ENCODE measurements at places on chromosomes 1 and 21.

DNA sequence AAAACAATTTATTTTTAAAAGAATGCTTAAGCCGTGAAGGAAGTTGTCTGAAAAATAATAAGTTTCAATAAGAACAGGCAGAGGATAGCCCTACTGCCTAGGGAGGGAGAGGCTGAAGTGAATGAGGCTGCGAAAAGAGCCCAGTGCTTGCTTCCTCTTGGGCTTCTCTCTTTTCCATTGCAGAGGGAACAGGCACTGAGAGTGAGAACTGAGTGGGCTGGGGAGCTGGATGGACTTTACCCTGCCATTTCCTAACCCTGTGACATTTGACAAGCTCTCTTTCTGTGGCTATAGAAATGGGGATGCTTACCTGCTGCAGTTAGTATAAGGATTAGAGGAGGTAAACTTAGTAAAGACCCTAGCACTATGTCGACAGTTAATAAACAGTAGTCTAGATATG, 30.0 kb downstream of the TENT5C start:
- no peak for DNase-seq

- DNase-seq: no peak
Measured at GRCh38 chr1:25710583-25711347, 89.2 kb upstream of the SELENON start.

GRCh38 chr1:85330711-85331290, 54.4 kb upstream of the BCL10 start:
- DNase-seq: no peak

GRCh38 chr1:172108161-172108893, 267.0 kb downstream of the DNM3 start:
- DNase-seq: no peak

DNA sequence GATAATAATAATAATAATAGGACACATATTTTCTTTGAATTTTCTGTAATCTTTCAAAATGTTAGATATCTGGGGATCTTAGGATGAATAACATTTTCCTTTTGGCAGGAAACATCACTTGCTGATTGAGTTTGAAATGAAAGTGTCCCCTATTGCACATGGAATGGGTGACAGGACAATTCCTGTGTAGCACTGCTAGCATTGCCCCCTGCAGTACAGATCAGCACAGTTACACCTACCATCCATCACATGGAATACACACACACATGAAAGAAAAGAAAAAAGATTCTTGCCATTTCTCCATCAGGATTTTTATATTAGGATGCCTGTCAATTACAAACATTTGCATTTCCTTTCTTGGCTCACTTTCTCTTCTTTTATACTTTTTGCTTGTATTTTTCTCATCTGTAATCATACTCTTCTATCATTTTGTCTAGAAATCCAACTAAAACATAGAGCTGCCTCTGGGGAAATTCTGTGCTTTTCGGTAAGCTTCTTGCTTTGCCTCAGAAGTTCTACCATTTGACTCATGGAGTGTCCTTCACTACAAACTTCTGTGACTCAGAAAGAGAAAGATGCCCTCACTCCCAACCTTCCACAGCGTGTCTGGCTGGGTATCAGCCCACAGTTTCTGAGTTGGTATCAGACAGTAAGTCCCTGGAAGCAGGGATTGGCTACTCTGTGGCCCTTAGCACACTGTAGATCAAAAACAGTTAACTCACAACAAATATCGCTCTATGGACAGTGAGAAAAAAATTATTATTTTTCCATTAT, 641.2 kb downstream of the PTPRC start:
- no peak for DNase-seq

DNA sequence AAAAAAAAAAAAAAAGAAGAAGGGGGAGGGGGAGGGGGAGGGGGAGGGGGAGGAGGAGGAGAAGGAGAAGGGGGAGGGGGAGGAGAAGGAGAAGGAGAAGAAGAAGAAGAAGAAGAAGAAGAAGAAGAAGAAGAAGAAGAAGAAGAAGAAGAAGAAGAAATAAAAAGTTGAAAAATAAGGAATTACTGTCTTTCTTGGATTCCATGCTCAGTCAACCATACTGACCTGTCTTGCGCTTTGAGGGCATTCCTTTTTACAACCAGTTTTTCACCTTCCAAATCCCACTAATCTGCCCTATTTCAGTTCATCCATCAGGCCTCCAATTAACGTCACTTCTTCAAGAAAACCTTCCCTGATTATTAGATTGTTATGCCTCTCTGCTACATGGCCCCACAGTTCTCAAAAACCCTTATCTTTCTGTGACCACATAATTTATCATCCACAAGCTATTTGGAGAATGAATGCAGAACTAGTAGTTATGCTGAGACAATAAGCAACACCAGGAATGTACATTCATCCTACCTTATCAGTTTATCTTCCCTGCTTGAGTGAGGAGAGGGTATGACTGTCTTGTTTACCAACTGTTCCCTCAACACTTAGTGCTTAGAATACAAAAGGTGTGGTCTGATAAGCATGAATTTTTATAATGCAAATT, 57.5 kb upstream of the GUCA2A start:
- no peak for DNase-seq

DNA sequence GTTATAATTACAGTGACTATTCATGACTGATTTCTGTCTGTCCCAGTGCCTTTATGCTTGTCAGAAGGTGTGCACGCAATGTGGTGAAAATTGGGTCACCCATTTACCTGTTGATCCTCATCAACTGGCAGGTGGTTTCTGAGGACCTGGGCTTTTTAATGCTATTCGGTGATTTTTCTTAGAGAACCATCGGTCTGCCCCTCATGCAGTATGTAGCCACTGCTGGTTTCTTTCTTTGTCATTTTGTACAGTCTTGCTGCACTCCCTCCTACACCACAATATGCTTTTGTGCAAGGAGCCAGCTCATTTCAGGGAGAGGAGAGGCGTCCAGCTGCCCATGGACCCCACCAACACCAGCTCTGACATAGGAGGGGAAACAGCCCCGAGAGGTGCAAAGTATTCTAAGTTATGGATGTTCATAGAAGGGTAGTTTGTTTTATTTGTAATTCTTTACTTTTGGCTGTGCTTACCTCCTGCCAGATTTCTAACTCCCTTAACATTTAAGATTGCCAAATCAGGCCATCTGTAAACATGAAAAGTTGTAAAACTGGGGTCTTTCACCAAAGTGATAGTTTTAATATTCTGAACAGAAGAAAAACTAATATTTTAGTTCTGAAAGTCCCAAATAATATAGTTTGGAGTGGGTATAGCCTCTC, 325.3 kb downstream of the PTBP2 start:
- no peak for DNase-seq

GRCh38 chr1:180227861-180228647, 2.0 kb upstream of the LHX4 start:
- no peak for DNase-seq

- DNase-seq: no peak
Measured at GRCh38 chr1:202113690-202114300, 8.9 kb upstream of the GPR37L1 start.

GRCh38 chr1:9331558-9332346, 39.1 kb downstream of the SPSB1 start:
- no peak for DNase-seq

DNA sequence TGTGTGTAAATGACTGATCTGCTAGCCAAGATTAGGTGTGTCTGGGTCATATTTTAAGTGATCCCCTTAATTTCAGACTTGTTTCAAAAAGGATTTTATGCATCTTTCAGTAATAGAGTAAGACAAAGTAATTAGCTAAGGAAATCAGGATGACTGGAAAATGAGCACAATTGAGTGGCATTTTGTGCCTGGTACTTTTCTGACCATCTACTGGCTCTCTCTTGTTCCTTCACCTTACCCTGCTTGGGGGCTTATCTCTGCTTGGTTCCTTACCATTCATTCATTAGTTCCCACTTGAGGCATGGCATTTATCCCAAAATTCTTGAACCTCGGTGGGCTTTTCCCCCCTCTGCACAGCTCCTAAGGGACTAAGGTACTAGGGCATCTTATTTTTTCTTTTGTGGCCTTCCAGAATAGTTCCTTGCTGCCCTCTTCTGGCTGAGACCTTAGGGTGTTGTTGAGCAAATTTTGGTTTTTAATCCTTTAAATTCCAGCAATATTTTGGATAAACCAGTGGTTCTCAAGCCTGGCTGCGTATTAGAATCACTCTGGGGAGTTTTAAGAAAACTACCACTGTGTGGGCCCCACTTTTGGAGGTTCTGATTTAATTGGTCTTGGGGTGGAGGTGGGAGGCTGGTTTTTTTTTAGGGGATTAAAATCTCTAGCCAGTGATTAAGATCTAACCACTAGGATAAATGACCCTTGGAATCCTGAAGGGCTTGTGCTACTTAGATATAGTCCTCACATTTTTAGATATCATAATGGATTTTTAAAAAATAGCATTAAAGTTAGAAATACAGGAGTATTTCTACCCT, 50.8 kb downstream of the HS2ST1 start:
- DNase-seq: peak; percentile 38

GRCh38 chr1:21603177-21604138, 65.7 kb downstream of the RAP1GAP start:
- no peak for DNase-seq

Data from NCI-H1694 (cell line).